ENCODE measurements at places on chromosomes 6 and 20. TPM values are rescaled to one million over a fixed set of nuclear protein-coding genes. Genes with fewer than 3 reads are reported as not detected.

DNA sequence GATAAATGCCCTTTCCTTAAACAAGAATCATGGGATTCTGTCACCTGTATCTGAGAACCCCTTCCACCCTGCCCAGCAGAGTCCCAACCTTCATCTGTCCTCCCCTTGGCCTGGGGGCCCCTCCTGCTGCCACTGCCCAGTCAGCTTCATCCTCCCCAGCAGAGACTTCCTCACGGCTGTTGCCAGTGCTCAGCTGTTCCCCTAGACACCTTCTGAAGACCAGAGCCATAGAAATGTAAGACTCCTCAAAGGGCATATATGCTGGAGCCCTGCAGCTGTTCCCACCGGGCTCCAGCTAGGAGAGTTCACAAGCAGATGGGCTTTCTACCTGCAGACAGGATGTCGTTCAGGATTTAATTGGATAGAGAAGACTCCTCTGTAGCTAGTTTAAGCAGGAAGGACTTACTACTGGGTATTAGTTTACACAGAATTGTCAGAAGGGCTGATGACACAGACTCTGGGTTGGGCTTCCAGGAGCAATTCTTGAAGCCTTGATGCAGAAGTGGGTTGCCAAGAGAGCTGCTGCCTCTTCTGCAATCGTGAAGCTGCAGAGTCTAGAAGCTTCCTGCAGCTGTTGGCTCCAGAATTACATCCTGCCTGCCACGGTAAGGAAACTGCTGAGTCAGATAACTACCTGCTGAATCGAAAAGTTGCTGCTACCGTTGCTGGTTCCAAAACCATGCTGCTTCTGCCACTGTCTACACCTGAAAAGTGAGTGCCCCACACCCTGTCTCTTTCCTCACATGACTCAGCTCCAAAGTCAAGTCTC lies 57.1 kb upstream of the MLN start:
- no peak overlapping the region for H3K27ac ChIP-seq
- DNase-seq, result peak; percentile 24
- no peak overlapping the region for H3K4me3 ChIP-seq
- H3K4me1 ChIP-seq, result no peaks in the 10 kb centered on the region
- peaks cover 53% of the 10 kb centered on the region for H3K27me3 ChIP-seq

GRCh38 chr6:79421001-79421411 lies 116.2 kb downstream of the LCA5 start:
- no peak overlapping the region for H3K4me3 ChIP-seq
- H3K36me3 ChIP-seq, result no peaks in the 10 kb centered on the region
- peaks cover 4% of the 10 kb centered on the region for H3K27me3 ChIP-seq
- no peak overlapping the region for H3K27ac ChIP-seq

Gene SH3BGRL2
- 9.7 TPM for total RNA-seq

Gene SLC22A2
- not detected for total RNA-seq

- H3K27ac ChIP-seq, result no peak overlapping the region
- no peaks in the 10 kb centered on the region for H3K27me3 ChIP-seq
- no peak for DNase-seq
- H3K36me3 ChIP-seq, result peaks cover 26% of the 10 kb centered on the region
- H3K4me3 ChIP-seq, result no peak overlapping the region
- H3K4me1 ChIP-seq, result peaks cover 3% of the 10 kb centered on the region
Measured at GRCh38 chr6:35064290-35064689, 76.8 kb downstream of the TCP11 start.
